Urinary bladder (tissue), 4 donors: ENCODE measurements at places on chromosomes 12 and 14. TPM values are rescaled to one million over a fixed set of nuclear protein-coding genes. Genes with fewer than 3 reads are reported as not detected.

DNA sequence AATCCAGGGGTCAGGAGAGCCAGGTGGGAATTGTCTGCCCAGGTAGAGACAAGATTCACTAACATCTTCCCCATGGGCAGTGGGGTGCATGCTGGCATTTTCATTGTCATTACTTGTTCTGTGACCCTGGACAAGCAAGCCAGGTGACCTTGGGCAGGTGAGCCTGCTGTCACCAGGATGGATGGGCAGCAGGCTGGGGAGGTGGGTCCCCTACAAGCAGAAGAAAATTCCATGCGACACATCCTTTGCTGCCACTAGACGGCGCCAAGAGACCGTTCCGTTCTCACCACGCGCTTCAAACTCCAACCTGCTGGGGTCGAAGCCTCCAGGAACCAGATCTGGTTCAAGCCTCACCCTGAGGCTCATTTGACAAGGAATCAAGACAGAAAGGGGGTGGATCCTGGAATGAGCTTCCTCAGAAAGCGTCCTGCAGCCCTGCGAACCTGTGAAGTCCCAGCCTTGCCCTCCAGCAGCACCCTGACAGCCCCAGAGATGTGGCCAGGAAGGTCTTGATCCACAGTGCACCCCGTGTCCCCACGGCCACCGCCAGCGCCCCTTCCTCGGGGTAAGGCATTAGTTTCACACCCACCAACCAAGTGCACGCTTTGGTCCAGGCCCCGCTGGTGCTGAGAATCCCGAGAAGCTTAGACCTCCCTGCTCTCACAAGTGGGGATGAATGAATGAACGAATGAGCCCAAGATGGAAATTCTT lies 3.2 kb upstream of the DYNC1H1 start:
- DNase-seq, result no peak

GRCh38 chr14:20179218-20179617 lies 11.5 kb upstream of the OR11G2 start:
- no peak for DNase-seq

DNA sequence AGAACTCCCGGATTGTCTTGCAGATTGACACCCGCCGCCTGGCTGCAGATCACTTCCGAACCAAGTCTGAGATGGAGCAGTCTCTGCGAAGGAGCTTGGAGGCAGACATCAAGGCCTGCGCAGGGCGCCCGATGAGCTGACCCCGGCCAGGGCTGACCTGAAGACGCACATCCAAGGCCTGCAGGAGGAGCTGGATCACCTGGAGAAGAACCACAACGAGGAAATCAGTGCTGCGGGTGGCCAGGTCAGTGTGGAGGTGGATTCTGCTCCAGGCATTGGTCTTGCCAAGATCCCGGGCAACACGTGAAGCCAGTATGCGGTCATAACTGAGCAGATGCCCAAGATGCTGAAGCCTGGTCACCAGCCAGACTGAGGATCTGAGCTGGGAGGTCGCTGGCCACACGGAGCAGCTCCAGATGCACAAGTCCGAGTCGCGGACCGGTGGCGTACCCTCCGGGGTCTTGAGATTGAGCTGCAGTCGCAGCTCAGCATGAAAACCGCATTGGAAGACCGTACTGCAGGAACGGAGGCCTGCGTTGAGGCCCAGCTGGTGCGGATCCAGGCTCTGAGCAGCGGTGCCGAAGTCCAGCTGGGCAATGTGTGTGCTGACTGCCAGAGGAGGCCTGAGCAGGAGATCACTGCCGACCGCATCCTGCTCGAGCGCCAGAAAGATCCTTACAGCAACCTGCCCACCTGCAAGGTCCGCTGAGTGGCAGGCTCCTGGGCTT lies 12.4 kb upstream of the A2M start:
- no peak for DNase-seq

NELL2 gene
- 28.1 TPM for total RNA-seq

- no peak for DNase-seq
Observed at GRCh38 chr14:71688576-71688975, 243.7 kb upstream of the RGS6 start.

GARIN6 gene
- total RNA-seq, result not detected

SPIC gene
- 0.42 TPM for total RNA-seq

GRCh38 chr12:86349196-86349595 lies 93.0 kb upstream of the MGAT4C start:
- no peak for DNase-seq
